Panc1 (cell line): ENCODE measurements at places on chromosomes 11 and 22. TPM values are rescaled to one million over a fixed set of nuclear protein-coding genes. Genes with fewer than 3 reads are reported as not detected.

The TBX10 gene
- total RNA-seq = not detected

The METTL15 gene
- 11.4 TPM for total RNA-seq

The TXNRD2 gene
- total RNA-seq = 29.5 TPM

The C11orf42 gene
- not detected for total RNA-seq

The OR5AR1 gene
- total RNA-seq = not detected

The VSIG10L2 gene
- not detected for total RNA-seq

The PPP2R1B gene
- 57.7 TPM for total RNA-seq

The C11orf16 gene
- 0.15 TPM for total RNA-seq

The MGAT3 gene
- 0.57 TPM for total RNA-seq

The BATF2 gene
- total RNA-seq = 1.6 TPM

The OAF gene
- total RNA-seq = 13.7 TPM

The OVOL1 gene
- 0.23 TPM for total RNA-seq

The RIC3 gene
- 4.2 TPM for total RNA-seq

The SAA2 gene
- total RNA-seq = 4.0 TPM

The AGBL2 gene
- 6.8 TPM for total RNA-seq

The CNTN5 gene
- not detected for total RNA-seq

The TSSK2 gene
- total RNA-seq = not detected

The CSKMT gene
- total RNA-seq = 36.9 TPM

The HEPHL1 gene
- total RNA-seq = not detected

The MUC5AC gene
- 0.03 TPM for total RNA-seq

The ADM2 gene
- 3.9 TPM for total RNA-seq

The MS4A15 gene
- total RNA-seq = not detected

The OR4S2 gene
- total RNA-seq = not detected

The DGCR8 gene
- 35.0 TPM for total RNA-seq

The MISFA gene
- total RNA-seq = 5.0 TPM

The TTLL12 gene
- 26.3 TPM for total RNA-seq

The MMP13 gene
- 0.15 TPM for total RNA-seq

The B3GAT3 gene
- 68.2 TPM for total RNA-seq

The PIK3IP1 gene
- total RNA-seq = 3.6 TPM

The LRRC10B gene
- 0.23 TPM for total RNA-seq

The C22orf15 gene
- total RNA-seq = not detected

The MS4A6A gene
- not detected for total RNA-seq

The GAL3ST3 gene
- total RNA-seq = not detected

The ILK gene
- total RNA-seq = 204 TPM

The CRYBB1 gene
- not detected for total RNA-seq

The KRTAP5-2 gene
- total RNA-seq = not detected

The PDGFB gene
- total RNA-seq = 78.0 TPM

The SAC3D1 gene
- total RNA-seq = 55.6 TPM

The PKNOX2 gene
- total RNA-seq = not detected

The SAAL1 gene
- total RNA-seq = 19.5 TPM
